ENCODE measurements at places on chromosomes 6 and 20.

DNA sequence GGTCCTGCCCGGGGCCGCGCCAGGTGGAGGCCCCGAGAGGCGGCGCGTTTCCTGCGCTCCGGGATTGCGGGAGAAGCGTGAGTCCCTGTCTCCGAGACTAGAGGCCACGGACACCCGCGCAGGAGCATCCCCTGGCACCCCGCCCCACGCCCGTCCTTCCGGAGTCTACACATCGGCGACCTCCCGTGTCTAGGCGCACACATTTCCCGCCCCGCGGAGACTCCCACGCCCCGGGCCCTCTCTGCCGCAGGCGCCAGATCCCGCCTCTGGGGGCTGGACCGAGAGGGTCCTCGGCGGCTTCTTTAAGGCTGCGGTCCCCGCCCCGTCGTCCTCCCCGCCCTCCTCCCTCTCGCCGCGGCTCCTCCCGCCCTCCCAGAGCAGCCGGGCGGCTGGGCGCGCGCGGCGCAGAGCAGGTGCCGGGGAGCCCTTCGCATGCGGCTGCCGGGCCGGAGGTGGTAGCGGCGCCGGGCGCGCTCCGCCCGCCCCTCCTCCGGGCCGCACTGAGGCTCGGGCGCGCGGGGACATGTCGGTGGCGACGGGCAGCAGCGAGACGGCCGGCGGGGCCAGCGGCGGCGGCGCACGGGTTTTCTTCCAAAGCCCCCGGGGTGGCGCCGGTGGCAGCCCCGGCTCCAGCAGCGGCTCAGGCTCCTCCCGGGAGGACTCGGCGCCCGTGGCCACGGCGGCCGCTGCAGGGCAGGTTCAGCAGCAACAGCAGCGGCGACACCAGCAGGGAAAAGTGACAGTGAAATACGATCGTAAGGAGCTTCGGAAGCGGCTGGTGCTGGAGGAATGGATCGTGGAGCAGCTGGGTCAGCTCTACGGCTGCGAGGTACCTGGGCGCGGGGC, at the start of gene PPP1R14C:
Gene PPP1R14C (plus strand): TSS at position 375 of the 846 bp plus-strand sequence. CDS start 149 bp downstream, at position 524.
- DNase-seq = peak; percentile 70

DNA sequence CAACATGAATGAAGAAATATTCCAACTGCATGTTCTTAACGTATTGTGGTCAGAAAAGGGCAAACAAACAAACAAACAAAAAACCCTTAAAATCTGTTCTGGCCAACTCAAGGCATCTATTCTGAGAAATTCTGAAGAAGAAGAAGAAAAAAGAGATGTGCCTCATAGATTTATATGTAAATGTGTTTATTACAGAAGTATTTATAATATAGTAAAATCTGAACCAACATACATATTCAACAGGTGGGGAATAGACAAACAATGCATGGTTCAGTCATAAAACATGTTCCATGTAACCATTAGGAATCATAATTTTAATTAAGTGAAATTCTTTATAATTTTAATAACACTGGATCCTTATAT, 616 bp downstream of the BTN3A2 start:
- DNase-seq = no peak

DNA sequence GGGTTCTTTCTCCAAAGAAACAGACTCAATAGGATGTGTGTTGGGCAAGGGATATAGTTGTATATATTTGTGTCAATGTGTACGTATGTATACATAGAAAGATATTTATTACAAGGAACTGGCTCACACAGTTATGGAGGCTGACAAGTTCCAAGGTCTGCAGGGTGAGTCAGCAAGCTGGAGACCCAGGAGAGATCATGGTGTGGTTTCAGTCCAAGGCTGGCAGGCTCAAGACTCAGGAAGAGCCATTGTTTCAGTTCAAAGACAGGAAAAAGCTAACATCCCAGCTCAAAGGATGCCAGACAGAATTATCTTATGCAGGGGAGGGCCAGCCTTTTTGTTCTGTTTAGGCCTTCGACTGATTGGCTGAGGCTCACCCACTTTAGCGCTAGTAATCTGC, 89.9 kb upstream of the RALGAPA2 start:
- DNase-seq = no peak

GRCh38 chr20:60046011-60046413, 87.8 kb downstream of the CDH26 start:
- no peak for DNase-seq

DNA sequence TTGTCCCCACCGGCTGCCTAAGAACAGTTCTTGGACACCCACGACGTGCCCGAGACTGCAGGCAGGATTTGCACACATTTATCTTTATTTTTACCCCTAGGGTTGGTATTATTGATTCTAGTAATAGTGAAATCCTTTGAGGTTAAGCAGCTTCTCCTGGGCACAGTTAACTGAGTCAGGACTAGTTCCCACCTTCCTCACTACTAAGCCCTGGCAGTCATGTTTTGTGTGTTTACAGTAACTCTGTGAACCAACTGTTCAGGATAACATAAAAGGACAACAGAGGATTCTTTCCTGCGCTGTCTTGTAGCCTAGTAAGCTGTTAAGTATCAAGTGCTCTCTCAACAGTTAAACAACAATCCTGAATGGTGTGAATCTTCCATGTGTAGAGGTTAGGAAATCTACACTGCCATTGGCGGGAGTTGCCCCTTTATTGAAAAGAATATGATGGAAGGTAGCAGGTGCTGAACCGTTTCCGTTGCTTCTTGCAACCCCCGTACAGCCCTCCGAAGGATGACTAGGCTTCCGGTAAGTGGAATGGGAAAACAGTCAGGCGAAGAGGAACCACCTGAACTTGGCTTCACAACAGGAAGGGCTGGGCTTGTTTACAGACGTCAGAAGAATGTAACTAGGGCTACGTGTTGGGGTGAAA, 979 bp upstream of the SOD2 start:
- DNase-seq = no peak

DNA sequence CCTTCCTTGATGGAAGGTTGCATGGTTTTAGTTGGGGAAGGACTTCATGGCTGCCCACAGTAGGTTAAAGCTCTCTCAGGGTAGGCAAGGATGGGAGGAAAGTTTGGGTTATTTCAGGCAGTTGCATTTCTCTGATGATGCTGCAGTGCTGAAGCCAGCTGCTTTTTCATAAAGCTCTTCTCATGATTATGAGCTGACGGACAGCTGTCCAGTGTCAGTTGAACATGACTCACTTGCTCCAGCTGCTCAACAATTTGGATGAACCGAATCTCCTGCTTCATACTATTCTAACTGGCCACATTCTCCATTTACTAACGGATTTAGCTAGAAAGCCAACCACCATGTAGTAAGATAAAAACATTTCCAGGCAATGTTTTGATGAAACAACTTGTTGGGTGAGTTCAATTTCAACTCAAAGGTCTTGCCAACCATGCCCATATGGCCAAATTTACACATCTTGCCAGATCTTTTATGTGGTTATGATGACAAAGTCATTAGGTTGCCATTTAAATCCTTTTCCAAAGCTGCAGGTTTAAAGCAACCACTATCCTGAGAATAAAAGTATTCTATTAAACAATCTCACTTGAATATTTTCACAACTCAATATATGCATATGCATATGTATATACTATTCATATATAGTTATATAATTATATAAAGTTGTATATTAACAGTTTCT, 125.9 kb downstream of the HS3ST5 start:
- DNase-seq = no peak

- DNase-seq = peak; percentile 84
Observed at GRCh38 chr6:87944541-87944954, 103.1 kb upstream of the SPACA1 start.

DNA sequence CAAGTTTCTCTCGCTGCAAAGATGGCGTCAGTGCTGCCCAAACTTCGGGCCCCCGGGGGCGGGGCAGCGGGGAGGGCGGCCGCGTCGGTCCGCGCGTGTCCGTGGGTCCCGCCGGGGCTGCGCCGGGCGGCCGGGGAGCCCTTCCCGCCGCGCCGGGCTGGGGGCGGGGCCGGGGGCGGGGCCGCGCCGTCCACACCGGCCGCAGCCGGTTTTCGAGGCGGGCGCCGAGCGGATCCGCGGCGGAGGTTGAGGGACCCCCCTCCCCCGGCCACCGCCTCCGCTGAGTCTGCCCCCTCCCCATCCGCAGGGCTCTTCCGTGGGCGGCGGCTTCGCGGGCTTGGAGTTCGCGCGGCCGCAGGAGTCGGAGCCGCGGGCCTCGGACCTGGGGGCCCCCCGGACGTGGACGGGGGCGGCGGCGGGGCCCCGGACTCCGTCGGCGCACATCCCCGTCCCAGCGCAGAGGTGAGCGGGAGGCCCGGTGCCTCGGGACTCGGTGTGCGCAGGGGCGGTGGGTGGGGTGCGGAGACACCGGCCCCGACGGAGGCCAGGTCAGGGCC, 572 bp downstream of the SLC2A4RG start:
- no peak for DNase-seq

GRCh38 chr20:44342248-44342647, 5.4 kb downstream of the R3HDML start:
- no peak for DNase-seq

DNA sequence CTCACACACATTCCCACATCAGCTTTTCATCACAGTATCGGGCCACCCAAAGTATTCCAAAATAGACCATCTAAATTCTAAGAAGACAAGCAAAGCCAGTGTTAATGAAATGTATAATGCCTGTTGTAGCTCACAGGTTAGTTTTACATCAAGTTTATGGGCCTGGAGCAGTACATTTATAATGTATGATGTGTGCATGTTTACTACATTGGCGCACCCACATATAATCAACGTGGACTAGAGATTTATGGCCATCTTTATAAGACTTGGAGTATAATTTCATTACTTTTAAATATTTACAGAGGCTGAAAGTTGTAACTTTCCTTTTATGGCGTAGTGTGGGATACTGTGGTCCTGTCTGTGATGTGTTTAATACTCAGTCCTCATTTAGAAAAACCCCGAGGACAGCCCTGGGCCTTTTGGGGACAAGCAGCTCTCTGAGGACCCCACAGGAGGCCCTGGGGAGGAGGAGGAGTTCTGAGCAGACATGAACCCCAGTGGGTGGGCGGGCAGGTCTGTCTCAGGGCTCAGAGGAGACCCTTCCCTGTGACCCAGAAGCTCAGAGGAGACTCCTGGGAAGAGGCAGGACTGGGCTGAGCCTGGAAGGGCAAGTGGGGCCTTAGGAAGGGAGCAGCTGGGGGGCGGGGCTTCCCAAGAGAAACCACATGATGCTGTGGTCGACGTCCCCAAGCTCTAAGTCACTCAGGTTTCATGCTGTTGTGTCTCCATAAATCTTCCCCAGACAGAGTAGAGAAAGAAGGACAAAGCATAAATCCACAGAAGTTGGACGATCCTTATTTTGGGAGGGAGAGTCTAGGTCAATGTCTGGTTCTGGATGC, 232.1 kb downstream of the PREX1 start:
- DNase-seq = no peak

- no peak for DNase-seq
Observed at GRCh38 chr20:24657196-24657595, 187.8 kb downstream of the SYNDIG1 start.

GRCh38 chr6:79605968-79606764, 25.0 kb upstream of the SH3BGRL2 start:
- DNase-seq = no peak

- DNase-seq = no peak
Observed at GRCh38 chr6:4518506-4518905, 257.7 kb upstream of the CDYL start.

DNA sequence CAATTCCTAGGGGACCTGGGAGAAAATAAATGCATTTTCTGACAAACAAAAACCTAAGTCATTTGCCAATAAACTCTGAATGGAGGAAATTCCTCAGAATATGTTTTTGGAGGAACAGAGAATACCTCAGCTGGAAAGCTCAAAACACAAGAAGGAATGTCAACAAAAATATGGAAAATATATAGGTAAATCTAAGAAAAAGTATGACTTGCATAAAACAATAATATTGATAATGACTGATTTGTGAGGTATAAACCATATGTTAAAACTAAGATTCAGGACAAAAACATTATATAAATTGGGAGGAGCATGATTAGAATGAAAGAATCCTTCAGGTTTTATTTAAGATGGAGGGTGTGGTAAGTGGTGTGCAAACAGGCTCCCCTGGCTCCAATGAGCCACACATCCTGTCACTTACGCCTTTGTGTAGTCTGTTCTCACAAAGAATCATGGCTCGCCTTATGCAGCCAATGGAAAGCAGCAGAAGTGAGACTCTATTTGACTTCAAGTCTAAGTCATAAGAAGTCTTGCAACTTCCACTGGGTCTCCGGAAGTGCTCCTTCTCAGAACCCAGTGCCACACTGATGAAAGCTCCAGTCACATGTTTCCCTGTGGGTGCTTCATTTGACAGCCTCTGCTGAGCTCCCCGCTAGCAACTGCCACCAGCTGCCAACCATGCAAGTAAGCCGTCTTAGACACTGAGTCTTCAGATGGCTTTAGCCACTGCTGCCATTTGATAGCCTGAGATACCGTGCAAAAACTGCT, 8.1 kb downstream of the CFAP61 start:
- no peak for DNase-seq

DNA sequence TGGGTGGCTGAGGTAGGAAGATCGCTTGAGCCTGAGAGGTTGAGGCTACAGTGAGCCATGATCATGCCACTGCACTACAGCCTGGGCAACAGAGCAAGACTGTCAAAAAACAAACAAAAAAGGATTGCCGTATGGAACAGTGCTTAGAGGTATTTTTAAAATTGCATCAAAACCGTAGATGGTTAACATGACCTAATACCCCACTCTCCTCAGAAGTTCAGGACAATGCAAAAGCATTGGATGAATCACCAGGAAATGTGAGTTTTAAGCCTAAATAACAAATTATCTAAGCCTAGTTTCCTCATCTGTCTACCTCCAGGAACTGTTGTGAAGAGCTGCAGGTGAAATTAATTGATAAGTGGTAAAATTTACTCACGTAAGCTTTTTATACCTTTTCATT, 123.8 kb upstream of the ID4 start:
- no peak for DNase-seq

GRCh38 chr20:6966721-6967120, 199.2 kb downstream of the BMP2 start:
- no peak for DNase-seq

DNA sequence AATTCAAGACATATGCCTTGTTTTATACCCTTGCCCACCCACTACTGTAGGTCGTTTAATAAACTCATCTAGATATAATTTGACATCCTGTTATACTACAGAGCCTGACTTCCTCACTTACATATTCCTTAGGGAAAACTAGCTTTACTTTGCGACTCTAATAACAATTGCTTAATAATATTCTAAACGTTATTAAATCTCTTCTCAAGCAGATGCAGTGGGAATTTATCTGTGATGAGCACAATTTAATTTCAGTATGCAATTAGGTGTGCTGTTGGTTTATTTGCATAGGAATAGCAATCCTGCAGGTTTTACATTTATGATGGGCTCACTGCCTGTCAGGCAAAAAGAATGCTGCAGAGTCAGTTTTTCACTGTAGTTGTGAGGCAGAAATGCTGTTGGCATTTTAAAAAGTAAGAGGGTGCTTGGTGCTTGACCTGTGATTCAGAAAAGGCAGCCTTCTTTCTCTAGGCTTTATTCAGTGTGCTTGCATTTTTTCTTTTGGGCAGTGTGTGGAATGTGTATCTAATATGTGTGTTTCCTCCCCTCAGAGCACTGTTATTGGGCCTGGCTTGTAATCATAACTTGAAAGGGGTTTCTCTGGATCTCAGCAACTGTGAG, 152.3 kb upstream of the SCGN start:
- no peak for DNase-seq

DNA sequence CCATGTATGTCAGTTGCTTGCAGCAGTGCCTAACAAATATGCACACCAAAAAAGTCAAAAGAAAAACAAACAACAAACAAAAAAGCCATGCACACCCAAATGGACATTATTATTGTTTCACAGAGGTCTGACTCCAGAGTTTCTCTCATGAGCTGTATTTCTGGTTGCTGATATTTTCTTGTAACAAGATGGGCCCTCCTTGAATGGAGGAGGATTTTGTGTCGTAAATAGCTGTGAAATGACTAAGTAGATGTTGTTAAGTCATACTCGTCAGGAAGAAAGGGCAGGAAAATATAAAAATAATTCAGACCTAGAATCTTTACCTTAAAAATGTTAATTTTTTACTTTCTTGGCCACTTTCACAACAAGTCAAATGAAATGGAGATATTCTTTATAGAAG, 96.0 kb downstream of the PLEKHG1 start:
- no peak for DNase-seq

Measured in Right ventricle myocardium inferior (tissue), 1 donor.